T follicular helper cell (primary cell): ENCODE measurements at places on chromosomes 7 and 10.

DNA sequence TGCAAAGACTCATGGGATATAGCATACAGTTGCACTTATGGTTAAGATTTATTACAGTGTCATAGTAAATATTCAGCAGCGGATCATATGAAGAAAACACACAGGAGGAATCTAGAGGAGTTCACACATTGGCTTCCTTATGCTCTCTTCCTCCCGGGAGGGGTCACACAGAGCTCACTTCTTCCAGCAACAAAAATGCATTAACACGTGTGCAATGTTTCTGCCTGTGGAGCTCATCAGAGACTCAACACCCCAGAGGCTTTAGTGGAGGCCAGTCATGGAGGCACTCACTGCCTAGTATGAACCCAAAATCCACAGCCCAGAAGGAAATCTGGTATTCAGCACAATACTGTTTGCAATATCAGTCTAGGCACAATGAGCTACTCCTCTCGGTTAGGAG lies 202.8 kb upstream of the PRSS1 start:
- no peak for DNase-seq

DNA sequence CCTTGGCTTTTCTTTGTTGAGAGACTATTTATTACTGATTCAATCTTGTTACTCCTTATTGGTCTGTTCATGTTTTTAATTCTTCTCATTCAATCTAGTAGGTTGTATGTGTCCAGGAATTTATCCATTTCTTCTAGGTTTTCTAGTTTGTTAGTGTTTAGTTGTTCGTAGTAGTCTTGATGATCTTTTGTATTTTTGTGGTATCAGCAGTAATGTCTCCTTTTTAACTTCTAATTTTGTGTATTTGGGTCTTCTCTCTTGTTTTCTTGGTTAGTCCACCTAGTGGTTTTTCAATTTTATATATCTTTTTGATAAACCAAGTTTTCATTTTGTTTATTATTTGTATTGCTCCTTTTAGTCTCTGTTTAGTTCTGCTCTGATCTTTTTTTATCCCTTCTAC lies 546.9 kb upstream of the TPK1 start:
- no peak for DNase-seq

GRCh38 chr7:149462101-149462520 lies 1.2 kb upstream of the ZNF777 start:
- DNase-seq: no peak

GRCh38 chr10:68861253-68861652 lies 33.9 kb downstream of the STOX1 start:
- no peak for DNase-seq

DNA sequence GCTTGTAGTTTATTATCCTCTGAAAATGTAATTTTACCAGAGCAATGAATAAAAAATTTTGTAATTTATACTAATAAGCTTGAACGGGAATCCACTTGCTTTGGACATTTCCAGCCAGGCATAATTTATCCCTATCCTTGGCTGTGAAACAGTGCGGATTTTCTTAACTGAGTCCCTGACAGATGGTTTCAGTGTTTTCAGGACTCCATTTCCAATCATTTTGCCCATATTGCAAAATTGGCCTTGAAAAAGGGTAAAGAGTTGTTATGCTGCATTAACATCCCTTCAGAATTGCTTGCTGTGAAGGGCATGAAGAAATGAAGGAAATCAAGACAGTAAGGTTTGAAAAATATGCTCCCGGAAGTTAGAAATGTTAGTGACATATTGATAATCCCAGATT lies 57.7 kb downstream of the NXPH1 start:
- no peak for DNase-seq

DNA sequence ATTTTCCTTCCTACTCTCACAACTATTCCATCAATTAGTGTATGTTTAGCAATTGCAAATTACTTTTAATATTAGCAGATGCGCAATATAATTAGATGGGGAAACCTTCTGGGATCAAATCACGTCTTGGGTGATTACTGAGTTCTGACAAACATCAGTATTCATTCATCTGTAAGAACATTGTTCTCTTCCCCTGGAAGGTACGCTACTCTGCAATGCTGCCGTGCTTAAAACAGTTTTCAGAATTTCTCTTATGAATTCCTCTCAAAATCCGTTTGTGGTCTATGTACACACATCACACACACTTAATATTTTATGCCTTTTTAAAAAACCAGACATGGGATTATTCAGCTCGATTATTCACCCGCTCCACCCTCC lies 237.5 kb upstream of the NEBL start:
- DNase-seq: no peak

- DNase-seq: no peak
Measured at GRCh38 chr7:31445686-31446355, 68.1 kb upstream of the ITPRID1 start.

DNA sequence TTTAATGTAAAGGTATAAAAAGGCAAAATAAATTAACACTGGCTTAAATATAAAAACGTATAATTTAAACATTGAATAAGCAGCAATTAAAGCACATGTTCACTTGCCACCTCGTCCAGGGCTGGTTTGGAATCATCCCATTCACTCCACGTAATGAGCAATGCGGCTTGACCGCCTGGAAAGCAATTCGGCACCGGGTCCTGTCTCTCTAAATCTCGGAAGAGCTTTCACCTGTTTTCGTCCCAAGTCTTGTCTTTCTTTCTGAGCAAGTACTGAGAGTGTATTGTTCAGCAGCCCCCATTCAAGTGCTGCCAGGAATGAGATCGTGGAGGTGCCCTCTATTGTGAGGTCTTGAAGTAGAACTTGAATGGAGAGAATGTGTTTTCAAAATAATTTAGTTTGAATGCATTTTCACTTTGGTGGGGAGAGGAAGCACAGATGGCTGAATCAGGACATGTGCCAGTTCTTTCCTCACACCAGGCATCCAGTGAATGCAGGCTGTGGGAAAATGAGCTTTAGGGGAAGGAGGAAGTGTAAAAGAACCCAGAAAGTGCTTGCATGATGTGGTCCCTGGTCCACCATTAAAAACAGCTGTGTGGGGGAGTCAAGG lies 515.2 kb downstream of the REEP3 start:
- no peak for DNase-seq

DNA sequence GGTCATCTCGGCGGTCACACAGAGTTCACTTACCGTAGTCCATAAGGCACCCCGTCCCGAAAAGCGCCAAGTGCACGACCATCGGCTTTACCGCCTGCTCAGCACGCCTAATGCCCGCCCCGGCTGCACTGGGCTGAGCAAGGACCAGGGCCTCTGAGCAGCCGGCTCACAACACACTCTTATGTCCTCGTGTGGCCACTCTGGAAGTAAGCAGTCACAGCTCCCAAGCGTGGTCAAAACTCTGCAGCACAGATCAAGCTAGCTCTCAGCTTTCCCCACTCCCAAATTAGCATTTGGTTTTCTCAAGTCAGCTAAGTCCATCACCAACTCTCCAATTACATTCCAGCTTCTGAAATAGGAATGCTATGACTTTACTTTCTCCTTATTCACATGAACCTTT lies 57.7 kb downstream of the MAD1L1 start:
- no peak for DNase-seq

DNA sequence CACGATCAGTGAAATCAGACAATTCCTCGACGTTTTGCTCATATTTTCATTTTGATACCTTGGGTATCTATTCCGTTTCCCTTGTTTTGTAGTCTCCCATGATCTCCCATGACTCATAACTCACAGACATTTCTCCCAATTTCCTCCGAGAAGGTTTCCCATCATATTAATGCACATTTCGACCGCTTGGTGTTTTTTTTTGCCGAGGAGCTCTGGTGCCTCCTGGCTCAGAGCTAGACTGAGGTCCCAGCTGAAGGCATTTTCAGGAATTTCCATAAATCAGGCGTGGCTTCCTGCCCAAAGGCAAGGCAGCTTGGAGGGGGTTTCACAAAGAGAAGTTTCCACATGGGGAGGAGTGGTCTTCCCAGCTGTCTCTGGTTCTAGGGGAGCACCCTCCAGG lies 148.2 kb upstream of the TNS3 start:
- no peak for DNase-seq

DNA sequence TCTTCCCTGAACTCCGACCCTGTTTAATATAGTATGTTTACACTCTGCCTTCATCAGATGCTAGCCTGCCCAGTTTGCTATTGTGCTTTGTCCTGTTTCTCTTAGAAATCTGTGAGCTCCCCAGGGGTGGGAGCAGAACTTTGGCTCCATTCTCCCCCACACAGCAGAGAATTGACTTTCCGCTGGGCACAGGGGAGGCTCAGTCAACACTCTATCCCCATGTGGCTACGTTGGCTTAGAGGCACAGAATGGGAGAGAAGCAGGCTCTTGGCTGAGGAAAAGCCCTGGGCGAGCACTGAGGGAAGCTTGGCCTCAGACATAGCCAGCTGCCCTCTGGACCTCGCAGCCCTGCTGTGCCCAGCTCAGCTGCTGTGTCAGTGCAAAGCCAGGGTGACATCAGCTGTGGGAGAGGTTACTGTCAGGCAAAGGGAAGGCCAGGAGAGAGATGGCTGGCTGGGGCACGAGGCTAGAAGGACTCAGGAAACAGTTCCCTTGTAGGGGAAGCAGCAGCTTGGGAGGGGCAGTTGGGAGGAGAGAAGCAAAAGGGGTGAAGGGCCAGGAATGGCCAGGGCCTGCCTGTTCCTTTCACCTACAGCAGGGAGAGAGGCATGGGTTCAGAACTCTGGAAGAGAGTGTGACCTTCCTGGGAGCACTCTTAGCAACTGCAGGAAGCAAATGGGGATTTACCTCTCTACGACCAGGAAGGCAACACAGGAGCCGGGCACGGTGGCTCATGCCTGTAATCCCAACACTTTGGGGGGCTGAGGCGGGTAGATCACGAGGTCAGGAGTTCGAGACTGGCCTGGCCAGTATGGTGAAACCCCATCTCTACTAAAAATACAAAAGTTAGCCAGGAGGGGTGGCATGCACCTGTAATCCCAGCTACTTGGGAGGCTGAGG lies 5.8 kb upstream of the SCD start:
- DNase-seq: no peak

DNA sequence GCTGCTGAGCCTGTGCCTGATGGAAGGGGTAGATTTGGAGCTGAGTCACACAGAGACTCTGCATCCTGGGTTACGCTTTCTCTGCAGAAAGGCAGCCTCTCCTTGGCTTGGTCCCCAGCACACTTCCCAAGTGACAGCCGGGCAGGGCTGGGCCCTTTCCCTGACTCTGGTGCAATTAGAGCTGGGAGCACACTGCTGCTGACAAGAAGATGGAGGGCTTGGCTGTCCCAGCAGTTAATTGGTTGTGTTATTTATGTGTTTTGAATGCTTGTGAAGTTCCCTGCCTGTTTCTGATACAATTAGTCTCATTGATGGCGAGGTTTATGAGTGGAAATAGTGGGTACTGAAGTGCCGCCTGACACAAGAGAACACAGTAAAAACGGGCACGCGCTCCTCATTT lies 123.6 kb downstream of the TCERG1L start:
- no peak for DNase-seq

DNA sequence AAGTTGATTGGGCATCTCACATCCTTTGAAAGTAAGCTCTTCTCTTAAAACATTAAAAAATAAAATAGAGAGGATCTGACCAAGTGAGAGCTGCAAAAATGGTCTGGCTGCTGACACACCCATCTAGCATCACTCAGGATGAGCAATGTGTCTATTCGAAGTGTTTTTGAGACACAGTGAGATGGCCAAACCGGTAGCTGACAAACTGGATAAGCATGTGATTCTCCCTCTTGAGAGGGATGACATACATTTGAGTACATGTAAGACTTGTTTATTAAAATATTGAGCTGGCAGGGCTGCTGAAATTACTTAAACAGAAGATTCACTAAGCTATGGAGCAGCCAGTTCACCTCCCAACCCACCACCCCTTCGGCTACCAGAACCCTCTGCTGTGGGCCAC lies 333.9 kb downstream of the ADRA2A start:
- no peak for DNase-seq

GRCh38 chr7:22278660-22279059 lies 78.3 kb downstream of the RAPGEF5 start:
- DNase-seq: no peak

DNA sequence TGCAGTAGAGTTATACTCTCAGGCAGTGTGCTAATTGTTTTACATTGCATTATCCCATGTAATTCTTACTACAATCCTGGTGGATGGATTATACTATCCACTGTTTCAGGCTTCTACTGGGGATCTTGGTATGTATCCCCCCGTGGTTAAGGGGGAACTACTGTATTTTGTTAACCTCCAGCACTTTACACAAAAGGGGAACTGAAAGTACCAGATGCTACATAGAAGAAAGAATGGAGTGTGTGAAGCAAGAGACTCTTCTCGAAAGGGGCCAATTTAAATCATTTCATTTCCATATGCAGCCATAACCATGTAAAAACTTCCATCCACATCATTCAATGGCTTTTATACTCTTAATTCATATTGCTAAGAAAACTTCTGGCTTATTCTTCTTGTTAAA lies 69.4 kb downstream of the C1GALT1 start:
- no peak for DNase-seq

DNA sequence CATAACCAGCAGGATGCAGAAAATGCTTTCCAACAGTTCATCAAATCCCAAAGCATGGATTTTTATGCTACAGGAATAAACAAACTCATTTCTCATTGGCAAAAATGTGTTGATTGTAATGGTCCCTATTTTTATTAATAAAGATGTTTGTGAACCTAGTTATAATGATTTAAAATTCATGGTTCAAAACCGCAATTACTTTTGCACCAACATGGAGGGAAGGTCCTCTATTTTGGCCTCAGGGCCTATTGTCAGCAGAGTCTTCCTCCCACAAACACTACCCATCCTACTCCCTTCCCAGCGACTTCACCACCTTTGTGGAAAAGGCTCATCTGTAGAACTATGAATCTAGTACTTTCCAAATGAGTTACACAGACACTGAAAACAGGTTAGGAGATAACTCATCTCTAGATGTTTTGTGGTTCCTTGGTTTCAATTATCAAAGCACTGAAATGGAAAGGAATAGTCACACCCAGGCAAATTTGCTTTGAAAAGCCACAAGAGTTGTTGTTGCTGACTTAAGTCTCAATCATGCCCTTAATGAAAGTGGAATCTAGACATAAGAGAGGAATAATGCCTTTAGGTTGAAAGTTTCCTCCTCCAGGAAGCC lies 59.4 kb upstream of the FRMD4A start:
- DNase-seq: no peak

GRCh38 chr10:71083716-71083975 lies 128.7 kb upstream of the UNC5B start:
- no peak for DNase-seq

- no peak for DNase-seq
Measured at GRCh38 chr7:65404020-65404419, 30.4 kb downstream of the ZNF92 start.

DNA sequence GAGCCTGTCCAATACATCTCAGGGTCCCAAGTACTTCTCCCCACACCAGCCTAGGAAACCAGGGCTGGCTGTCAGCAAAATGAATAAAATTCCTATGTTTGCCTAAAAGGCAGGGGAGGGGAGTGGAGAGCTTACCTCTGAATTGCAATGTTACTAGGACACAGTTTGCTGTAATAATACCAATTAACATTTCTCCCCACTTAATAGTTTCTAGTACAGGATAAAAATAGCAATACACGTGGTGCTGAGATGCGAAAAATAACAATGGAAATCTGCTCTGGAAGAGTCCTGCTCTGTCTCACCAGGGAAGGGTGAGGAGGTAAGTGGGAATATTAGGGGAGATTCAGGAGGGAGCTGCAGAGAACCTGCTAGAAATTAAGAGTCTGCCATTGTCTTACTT lies 112.3 kb downstream of the PLXNA4 start:
- no peak for DNase-seq

- no peak for DNase-seq
Measured at GRCh38 chr10:73625004-73625883, 16.0 kb downstream of the MYOZ1 start.

- no peak for DNase-seq
Measured at GRCh38 chr7:131364767-131365344, 37.2 kb downstream of the MKLN1 start.

- DNase-seq: no peak
Measured at GRCh38 chr7:23471106-23471859, 992 bp upstream of the IGF2BP3 start.
